ENCODE measurements at places on chromosomes 3 and 15. TPM values are rescaled to one million over a fixed set of nuclear protein-coding genes. Genes with fewer than 3 reads are reported as not detected.

GRCh38 chr15:91793771-91794170 lies 59.7 kb upstream of the SLCO3A1 start:
- no peak for DNase-seq

DNA sequence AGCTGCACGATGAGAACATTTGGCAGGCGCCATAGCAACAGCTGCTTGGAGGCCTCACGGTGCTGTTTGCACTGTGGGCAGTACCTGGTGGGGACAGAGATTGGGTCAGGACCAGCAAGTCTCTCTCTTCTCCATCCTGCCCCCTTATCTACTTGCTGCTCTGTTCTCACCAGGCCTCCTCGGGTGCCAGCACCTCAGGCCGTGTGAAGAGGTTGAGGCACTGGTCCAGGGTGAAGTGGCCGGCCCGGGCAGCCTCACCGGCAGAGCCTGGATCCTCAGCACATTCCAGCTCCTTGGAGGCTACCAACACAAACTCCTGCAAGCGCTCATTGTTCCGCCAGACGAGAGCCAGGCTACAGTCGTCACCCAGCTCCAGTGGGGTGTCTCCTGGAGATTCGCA lies 6.2 kb upstream of the QARS1 start:
- DNase-seq, result no peak

GRCh38 chr3:160291290-160291908 lies 66.2 kb downstream of the C3orf80 start:
- DNase-seq, result no peak

GRCh38 chr3:66923969-66924368 lies 74.1 kb upstream of the KBTBD8 start:
- no peak for DNase-seq

CFAP100 gene
- total RNA-seq, result 21.5 TPM

VPS8 gene
- total RNA-seq, result 84.7 TPM

- no peak for DNase-seq
These were observed 3.9 kb upstream of the CXCR6 start for GRCh38 chr3:45939341-45939771.

DNA sequence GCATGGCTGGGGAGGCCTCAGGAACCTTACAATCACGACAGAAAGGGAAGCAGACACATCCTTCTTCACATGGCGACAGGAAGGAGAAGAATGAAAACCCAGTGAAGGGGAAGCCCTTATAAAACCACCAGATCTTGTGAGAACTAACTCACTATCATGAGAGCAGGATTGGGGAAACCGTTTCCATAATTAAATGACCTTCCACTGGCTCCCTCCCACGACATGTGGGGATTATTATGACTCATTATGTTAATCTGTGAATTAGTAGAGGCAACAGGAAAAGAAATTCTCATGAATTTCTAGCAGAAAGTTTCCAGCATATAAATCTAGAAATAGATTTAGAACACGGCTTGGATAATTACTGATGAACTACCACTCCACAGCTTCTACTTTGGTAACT lies 937.3 kb downstream of the ROBO1 start:
- DNase-seq, result no peak

DNA sequence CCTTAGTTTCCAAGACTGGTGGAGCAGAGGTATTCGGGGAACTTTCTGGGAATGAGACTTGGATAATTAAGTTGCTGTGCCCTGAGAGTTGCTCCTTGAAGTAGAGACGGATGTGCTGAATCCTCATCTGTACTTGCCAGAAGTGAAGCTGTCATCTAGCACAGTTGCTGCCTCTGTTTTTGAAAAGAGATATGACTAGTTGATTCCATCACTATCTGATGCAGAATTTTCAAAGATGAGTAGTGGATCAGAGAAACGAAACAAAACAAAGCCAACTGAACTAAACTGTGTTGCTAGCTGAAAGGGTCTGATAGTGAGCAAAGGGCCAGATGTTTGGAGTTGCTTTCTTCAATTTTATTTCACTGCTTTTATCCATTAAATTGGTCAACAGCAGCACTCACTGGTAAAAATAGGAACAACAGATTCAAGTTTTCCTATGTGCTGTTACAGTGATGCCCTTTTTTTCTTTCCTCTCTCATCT lies 52.7 kb downstream of the MITF start:
- no peak for DNase-seq

ALDH1A3 gene
- total RNA-seq, result 9.7 TPM

- DNase-seq, result no peak
These were observed 54.4 kb downstream of the SLC6A6 start for GRCh38 chr3:14456794-14457193.
